Lung (tissue), 17 donors: ENCODE measurements at places on chromosomes 11 and 22. TPM values are rescaled to one million over a fixed set of nuclear protein-coding genes. Genes with fewer than 3 reads are reported as not detected.

The SLC5A4 gene
- 1.9 TPM for total RNA-seq

DNA sequence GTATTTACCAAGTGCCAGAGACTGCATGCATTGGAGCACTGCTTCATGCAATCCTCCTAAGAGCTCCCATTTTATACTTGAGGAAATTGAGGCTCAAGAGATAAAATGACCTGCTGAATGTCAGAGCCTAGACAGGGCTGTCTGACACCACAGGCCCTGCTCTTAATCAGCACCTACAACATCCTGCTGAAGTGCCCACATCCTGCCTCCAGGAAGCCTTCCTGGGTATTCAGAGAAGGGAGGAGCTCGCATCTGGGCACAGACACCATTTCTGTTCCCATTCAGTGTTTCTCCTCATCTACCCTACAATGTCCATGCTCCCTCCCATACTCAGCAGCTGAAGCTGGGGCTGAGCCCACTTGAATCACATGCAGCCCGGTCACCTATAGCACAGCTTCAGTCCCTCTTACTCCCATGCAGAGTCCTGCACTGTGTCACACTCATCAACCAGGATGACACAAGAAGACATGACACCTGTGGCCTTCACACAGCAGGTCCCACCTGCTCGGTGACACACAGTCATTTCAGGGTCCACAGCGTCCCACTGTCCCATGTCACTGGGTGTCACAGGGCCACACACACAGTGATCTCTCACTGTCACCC lies 53.1 kb downstream of the PDE2A start:
- no peak overlapping the region for H3K27ac ChIP-seq
- peaks cover 8% of the 10 kb centered on the region for H3K27me3 ChIP-seq
- H3K36me3 ChIP-seq, result no peaks in the 10 kb centered on the region
- no peak for DNase-seq

The CD82 gene
- total RNA-seq, result 63.3 TPM

The FXYD2 gene
- total RNA-seq, result 6.9 TPM

- no peak overlapping the region for H3K4me3 ChIP-seq
- H3K36me3 ChIP-seq, result no peaks in the 10 kb centered on the region
- DNase-seq, result no peak
- no peaks in the 10 kb centered on the region for H3K27me3 ChIP-seq
These were observed 70.5 kb downstream of the LUZP2 start for GRCh38 chr11:24567380-24567779.

- H3K27me3 ChIP-seq, result no peaks in the 10 kb centered on the region
- no peaks in the 10 kb centered on the region for H3K4me1 ChIP-seq
- H3K36me3 ChIP-seq, result no peaks in the 10 kb centered on the region
- DNase-seq, result no peak
These were observed 1432.5 kb downstream of the BRD1 start for GRCh38 chr22:48395201-48395600.

DNA sequence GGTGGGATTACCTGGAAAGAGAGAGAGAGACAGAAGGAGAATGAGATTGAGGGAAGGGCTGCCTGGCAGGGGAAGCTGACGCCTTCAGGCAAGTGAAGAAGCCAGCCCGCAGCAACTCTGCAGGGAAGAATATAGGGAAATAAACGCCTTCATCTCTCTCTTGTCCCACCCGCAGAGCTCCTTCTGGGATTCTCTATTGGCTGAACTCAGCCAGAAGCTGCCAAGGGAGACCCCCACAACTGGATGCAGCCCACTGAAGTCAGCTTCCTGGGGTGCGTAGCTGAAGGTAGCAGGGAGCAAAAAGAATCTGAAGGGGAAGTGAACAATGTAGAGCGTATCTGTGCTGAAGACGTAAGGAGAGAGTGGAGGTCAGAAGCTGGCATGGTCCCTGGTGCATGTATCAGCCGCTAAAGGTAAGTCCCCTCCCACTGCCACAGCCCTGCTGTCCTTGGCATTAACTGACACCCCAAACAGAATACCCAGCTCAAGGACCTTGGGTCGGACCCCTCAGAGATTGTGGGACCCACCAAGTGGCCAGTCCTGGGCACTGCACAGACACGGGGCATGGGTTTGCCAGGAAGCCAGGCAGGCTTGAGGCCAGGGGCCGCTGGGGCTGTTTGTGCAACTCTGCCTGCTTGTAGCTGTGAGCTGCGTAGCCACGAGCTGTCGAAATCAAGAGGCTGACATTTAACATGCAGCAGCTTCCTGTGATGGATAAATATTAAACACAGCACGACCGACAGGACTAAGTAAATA lies 469.9 kb downstream of the MN1 start:
- no peaks in the 10 kb centered on the region for H3K36me3 ChIP-seq
- DNase-seq, result peak; percentile 81
- H3K4me1 ChIP-seq, result peaks cover 11% of the 10 kb centered on the region
- H3K27ac ChIP-seq, result no peak overlapping the region
- H3K27me3 ChIP-seq, result peaks cover 7% of the 10 kb centered on the region

DNA sequence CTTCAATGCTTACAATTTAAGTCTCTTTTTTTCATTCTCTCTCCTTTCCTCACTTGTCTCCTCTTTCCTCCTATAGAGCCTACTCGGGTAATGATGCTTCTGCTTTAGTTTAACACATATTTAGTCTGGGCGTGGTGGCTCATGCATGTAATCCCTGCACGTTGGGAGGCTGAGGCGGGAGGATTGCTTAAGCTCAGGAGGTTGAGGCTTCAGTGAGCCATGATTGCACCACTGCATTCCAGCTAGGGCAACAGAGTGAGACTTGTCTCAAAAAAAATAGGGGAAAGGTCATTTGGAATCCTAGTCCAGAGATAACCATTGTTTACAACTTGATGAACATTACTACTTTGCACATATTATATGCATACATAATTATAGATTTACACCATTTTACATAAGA lies 1.4 kb upstream of the CCT8L2 start:
- no peaks in the 10 kb centered on the region for H3K27me3 ChIP-seq
- H3K4me1 ChIP-seq, result no peaks in the 10 kb centered on the region
- no peaks in the 10 kb centered on the region for H3K36me3 ChIP-seq
- no peak overlapping the region for H3K4me3 ChIP-seq

GRCh38 chr11:46249938-46250744 lies 27.3 kb upstream of the CREB3L1 start:
- no peak overlapping the region for H3K4me3 ChIP-seq
- H3K36me3 ChIP-seq, result no peaks in the 10 kb centered on the region
- no peak overlapping the region for H3K27ac ChIP-seq
- H3K27me3 ChIP-seq, result no peaks in the 10 kb centered on the region
- no peak for DNase-seq
